Stimulated activated CD8-positive, alpha-beta memory T cell treated with anti-CD3 and anti-CD28 coated beads, Interleukin-15, amount 100 ng/mL, for 24 hours (primary cell): ENCODE measurements at places on chromosomes 11 and 22.

- DNase-seq: no peak
Measured at GRCh38 chr11:95145430-95146060, 55.9 kb downstream of the ENDOD1 start.

GRCh38 chr22:49143812-49144211, 683.9 kb downstream of the BRD1 start:
- DNase-seq: no peak

GRCh38 chr22:32354360-32355351, 3.0 kb upstream of the RFPL3 start:
- no peak for DNase-seq

DNA sequence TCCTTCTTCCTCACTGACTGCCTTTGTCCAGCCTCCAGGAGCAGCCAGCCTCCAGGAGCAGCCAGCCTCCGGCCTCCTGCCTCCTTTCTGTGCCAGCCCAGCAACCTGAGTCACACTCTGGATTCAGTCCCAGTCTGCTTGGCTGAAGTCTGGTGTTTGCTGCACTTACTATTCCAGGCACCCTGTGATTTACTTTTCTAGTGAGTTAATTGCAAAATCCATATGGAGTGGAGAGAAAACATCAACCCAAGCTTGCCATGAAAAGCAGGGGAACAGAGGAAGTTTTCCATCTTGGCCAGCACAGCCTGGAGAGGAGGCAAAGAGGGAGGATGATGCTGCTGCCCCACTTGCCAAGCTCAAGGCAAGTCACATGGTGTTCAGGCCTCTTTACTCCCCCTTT, 400.5 kb downstream of the TENM4 start:
- no peak for DNase-seq

GRCh38 chr11:65182258-65183170, 786 bp downstream of the CAPN1 start:
- no peak for DNase-seq

- DNase-seq: no peak
Measured at GRCh38 chr11:134987223-134987768, 575.3 kb upstream of the B3GAT1 start.
